Hematopoietic multipotent progenitor cell treated with erythropoietin and hydrocortisone succinate and interleukin-3 and kit ligand, for 8 days (in vitro differentiated cells): ENCODE measurements at places on chromosomes 16 and 17.

DNA sequence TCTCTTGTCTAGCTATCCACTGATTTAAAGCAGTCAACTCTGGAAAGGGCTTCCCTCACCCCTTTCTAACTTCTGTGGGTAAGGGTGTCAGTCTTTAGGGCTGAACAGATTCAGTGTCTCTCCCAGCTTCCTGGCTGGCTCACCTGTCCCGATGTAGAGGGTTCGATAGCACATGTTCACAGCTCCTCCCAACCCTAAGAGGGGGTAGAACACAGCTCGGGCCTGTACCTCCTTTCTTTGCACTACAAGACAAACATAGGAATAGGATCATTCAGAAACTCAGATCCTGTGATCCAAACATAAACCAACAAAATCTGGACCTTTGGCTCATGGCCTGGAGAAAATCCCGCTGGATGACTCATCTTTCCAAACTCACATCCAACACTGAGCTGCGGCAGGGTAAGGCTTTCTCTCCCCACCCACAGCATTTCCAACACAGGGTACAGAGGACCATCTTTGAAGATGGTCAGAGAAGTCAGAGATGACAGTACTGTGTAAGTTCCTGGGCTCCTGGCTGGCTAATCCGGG, 5.8 kb upstream of the DHRS13 start:
- DNase-seq = no peak

- DNase-seq = peak; percentile 41
These were observed 3.6 kb downstream of the LRRC75A start for GRCh38 chr17:16488186-16488967.

- DNase-seq = no peak
These were observed 2.0 kb downstream of the TBC1D10B start for GRCh38 chr16:30368122-30368791.

- DNase-seq = no peak
These were observed 36.0 kb downstream of the IQCK start for GRCh38 chr16:19753815-19754643.

GRCh38 chr17:49928837-49929475, 40.0 kb upstream of the DLX4 start:
- no peak for DNase-seq

GRCh38 chr17:37779554-37779953, 34.7 kb upstream of the HNF1B start:
- no peak for DNase-seq

GRCh38 chr17:34290586-34290985, 5.0 kb downstream of the CCL11 start:
- no peak for DNase-seq

DNA sequence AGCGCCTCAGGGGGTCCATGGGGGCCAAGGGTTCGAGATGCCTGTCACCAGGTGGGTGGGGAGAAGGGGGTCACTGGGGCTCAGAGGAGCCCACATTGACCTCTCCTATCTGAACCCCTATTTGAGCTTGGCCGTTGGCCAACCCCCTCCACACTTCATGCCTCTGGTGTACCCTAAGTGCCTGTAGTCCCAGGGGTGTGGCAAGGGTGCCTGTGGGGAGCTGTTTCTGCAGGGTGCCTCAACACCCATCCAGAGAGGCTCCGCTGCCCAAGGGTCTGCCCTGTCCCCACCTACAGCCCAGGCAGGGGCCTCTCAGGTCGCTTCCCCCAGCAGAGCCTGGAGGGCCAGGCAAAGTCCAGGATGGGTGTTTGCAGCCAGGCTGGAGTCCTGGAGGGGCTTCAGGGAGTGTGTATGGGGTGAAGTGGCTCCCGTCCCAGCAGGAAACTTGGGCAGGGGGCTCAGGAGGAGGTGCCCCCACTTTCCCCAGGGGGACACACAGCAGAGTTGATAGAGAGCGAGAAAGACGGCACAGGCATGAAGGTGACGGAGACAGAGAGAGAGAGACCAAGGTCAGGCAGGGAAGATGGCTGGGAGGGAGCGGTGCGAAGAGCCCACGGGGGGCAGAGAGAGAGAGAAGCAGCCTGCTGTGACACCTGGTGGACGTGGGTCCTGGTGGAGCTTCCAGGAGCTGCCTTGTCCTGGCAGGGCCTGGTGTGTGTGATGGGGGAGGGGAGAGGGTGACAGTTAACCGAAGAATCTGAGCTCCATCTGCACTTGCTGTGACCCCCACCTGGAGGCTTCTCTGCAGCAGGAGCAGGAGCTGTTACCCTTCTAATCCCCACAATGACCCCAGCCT, at the start of gene SEPTIN12:
TSS of gene SEPTIN12 (minus strand) at position 719 of the 856 bp plus-strand sequence. CDS start at position 19, 700 bp downstream.
- DNase-seq = no peak

DNA sequence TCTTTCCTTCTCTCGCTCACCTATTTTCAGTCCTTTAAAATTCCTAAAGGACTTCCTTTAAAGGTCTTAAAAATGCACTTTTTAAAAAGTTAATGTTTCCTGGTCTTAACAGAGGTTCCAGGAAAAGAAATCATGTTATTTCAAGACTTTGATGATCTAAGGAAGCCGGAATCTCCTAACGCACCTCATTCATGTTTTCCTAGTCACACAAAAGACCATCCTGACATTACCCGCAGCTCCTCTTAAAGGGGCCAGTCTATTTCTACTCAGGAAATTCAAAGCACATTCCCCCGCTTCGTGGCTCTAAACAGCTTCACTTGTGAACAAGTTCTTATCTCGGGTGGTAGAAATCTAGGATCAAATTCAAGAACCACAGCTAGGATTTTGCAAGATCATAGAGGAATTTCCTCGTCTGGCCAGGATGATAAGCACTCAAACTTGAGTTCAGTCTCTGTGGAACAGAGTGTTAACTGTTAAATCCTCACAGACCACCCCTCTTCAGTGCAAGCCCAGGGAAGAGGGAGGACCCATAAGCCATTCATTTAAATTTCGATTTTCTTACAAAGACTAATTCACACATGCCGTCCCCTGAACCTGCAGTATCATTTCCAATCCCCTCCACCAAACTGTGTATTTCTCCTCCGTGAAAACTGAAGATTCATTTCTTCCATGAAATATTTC, 137.1 kb upstream of the AXIN2 start:
- no peak for DNase-seq

DNA sequence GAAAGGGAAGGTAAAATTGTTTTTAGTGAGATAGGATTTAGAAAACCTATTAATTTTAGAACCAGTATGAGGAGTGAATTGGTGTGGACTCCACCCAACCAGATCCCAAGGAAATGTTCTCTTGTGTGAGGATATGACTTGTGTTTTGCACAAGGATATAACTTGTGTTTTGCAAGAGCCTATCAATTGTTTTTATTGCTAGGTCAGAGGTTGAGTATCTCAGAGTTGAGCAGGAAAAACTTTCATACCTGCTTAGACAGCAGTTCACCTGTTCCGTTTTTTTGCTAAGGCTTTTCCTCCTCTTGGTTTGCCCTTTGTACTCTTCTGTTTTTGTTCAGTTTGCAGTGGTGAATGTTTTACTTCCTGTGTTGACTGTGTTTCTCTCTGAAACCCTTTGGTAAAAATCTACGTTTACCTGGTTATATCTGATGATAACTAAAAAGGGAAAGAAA, 5.1 kb downstream of the NBR1 start:
- DNase-seq = no peak

- DNase-seq = no peak
These were observed 25.5 kb upstream of the CIITA start for GRCh38 chr16:10851512-10851911.

- DNase-seq = no peak
These were observed 22.9 kb downstream of the DUSP14 start for GRCh38 chr17:37512442-37513068.

DNA sequence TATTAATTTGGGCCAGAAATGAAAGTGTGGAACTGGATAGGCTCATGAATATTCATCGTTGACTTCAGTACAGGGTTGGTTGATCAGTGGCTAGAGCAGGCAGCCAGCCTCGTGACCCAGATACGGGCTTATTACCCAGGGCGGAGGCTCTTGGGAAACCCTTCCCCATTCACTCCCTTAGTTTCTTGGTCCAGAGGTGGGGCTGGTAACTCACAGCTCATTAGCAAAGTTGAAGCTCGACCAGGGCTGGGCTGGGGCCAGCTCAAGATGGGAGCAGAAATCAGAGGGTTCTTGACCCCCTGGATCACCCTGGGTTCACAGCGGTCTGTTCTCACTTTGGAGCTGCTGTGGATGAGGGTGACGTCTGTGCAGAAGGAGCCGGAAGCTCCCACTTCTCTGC, 44.6 kb upstream of the GSE1 start:
- DNase-seq = peak; percentile 83
